Ovary (tissue), 10 donors: ENCODE measurements at places on chromosomes 1 and 21.

DNA sequence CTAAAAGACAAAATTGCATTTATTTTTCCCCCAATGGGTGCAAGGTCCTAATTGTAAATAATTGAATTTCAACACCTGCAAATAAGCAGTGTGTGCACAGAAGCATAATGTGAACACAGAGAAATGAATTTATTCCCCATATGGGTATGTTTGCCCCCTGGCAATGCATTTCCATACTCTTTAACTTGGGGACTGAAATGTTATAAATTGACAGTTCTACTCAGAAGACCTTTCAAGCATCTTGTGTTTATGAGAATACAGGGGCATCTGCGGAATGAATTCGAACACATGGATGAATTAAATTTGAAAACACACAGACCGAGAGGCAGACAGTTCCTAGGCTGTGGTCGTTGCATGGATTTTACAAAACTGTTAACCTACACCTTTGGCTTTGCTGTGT is 3.5 kb downstream of the PBX1 start:
- H3K4me3 ChIP-seq = peak overlapping the region; percentile 71
- H3K27me3 ChIP-seq = no peaks in the 10 kb centered on the region
- DNase-seq = no peak
- no peaks in the 10 kb centered on the region for H3K36me3 ChIP-seq

- H3K27ac ChIP-seq = no peak within 1 kb of the TSS
- no peaks in the 10 kb centered on the region for H3K27me3 ChIP-seq
- no peaks in the 10 kb centered on the region for H3K36me3 ChIP-seq
- peak within 1 kb of the TSS; percentile 55 for H3K4me3 ChIP-seq
- DNase-seq = peak; percentile 19
Measured at GRCh38 chr21:31872452-31873274, at the start of gene HUNK. TSS of gene HUNK (plus strand) at chr21:31873020. CDS start at chr21:31873675, 655 bp downstream.

DNA sequence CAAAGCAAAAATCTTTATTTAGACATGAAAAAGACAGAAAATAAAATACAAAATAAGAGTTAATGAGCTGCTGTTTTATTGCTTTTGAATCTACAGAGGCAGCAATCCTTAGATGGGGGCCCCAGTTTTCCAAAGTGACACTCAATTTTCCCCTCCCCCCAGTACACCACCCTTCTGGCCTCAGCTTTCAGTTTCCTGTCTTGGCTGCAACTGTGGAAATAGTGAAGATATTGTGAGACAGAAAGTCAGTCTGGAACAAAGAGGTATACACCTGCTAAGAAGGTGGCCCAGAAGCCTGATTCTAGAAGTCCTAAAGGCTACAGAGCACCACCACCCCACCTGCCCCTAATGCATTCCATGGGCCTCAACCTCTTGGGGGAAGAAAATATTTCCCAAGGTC is 1.1 kb upstream of the MTMR11 start:
- no peaks in the 10 kb centered on the region for H3K36me3 ChIP-seq
- no peak overlapping the region for H3K4me3 ChIP-seq
- no peaks in the 10 kb centered on the region for H3K27me3 ChIP-seq
- H3K27ac ChIP-seq = no peak overlapping the region
- H3K4me1 ChIP-seq = peaks cover 16% of the 10 kb centered on the region
- DNase-seq = no peak

- H3K27me3 ChIP-seq = no peaks in the 10 kb centered on the region
- no peak overlapping the region for H3K27ac ChIP-seq
- no peak overlapping the region for H3K4me3 ChIP-seq
- no peaks in the 10 kb centered on the region for H3K36me3 ChIP-seq
- no peak for DNase-seq
Measured at GRCh38 chr1:102566182-102566581, 542.1 kb downstream of the COL11A1 start.

GRCh38 chr1:16063226-16063829 is 10.1 kb downstream of the FAM131C start:
- no peak for DNase-seq
- H3K27me3 ChIP-seq = no peaks in the 10 kb centered on the region
- H3K4me3 ChIP-seq = no peak overlapping the region
- H3K4me1 ChIP-seq = no peaks in the 10 kb centered on the region
- H3K36me3 ChIP-seq = no peaks in the 10 kb centered on the region
- H3K27ac ChIP-seq = no peak overlapping the region

DNA sequence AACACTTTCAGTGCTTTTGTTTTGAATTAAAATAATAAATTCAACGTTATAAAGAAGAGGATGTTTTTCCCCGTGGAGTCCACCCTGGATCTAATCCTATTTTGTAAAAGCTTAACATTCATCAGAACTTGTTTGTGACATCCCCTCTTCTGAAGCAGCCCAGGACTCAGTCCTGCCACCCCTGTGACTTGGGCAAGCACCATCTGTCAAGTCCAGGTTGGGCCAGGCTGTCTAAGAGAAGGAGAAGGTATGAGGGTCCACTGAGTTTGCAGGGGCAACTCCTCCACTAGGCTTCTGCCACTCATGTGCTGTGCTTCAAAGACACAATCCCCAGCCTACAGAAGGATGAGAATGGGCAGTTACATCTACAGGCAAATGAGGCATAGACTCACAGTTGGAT is 59.7 kb downstream of the MT1HL1 start:
- no peak overlapping the region for H3K4me3 ChIP-seq
- H3K36me3 ChIP-seq = no peaks in the 10 kb centered on the region
- H3K4me1 ChIP-seq = no peaks in the 10 kb centered on the region
- DNase-seq = no peak

GRCh38 chr21:33496345-33496744 is 4.8 kb upstream of the DNAJC28 start:
- H3K4me3 ChIP-seq = no peak overlapping the region
- no peak for DNase-seq
- H3K36me3 ChIP-seq = no peaks in the 10 kb centered on the region

DNA sequence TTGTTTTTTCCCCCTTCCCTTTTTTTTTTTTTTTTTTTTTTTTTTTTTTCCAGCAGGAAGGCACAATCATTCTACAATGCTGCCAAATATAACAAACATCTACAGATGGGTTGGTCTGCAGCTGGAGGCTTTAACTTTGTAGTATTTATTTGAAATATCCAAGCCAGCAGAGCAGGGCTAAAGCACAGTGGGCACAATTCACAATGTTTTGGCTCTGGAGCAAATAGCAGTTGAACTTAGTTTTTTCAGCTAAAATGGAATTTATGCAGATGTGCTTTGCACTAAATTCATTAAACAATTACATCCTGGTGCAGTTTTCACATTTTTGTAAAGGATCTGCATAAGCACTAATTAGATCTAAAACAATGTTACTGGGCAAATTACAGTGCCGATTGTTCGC is 39.8 kb upstream of the ZBTB18 start:
- H3K36me3 ChIP-seq = no peaks in the 10 kb centered on the region
- no peak overlapping the region for H3K4me3 ChIP-seq

- no peaks in the 10 kb centered on the region for H3K27me3 ChIP-seq
- no peaks in the 10 kb centered on the region for H3K36me3 ChIP-seq
Measured at GRCh38 chr1:44630116-44630515, 44.2 kb downstream of the TMEM53 start.

GRCh38 chr1:105427543-105427942 is 1628.9 kb upstream of the PRMT6 start:
- no peak for DNase-seq
- no peaks in the 10 kb centered on the region for H3K4me1 ChIP-seq
- no peak overlapping the region for H3K4me3 ChIP-seq
